Renal cortex interstitium (tissue), 15 donors: ENCODE measurements at places on chromosomes 4 and X. TPM values are rescaled to one million over a fixed set of nuclear protein-coding genes. Genes with fewer than 3 reads are reported as not detected.

GRCh38 chr4:87975466-87975865, at the start of gene SPP1:
TSS of gene SPP1 (plus strand) at chr4:87975714. CDS start at chr4:87976896, 1,182 bp downstream.
- DNase-seq, result no peak

DNA sequence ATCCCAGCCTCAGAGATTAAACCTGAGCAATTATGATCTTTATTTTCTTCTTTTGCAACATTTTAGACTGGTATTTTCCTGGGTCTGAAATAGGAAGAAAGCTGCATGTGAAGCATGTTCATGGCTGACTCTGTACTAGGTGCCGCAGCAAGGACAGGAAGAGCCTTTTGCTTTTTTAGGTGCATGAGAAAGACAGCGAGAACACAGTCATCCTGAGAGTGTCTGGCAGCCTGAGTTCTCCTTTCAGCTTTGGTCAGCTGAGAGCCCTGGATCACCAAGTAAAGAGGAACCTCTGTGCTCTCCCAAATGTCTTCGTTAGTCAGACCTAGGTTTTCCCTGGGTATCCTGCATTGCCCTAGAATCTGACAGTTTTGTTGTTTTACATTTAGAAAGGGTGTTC, 29.8 kb downstream of the FAM149A start:
- DNase-seq, result no peak

DNA sequence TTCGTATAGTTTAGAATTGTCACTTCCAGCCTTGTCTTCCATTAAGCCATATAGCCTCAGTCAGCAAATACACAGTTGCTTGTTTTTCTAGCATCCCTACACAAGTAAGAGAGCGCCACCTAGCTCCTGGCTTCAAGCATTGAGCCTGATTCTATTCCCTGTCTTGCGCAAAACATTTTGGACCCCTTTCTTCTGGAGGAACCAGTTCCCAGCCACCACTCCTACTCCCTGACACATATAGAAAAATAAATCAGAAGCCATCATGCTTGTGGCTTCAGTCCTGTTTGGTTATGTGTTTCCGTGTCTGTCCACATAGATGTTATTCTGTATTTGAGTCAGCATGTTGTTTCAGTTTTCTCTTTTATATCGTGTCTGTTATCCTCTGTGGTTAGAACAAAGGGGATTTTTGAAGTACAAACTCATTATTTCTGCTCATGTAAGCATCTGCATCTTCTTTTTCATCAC, 59.9 kb downstream of the GK start:
- peak; percentile 18 for DNase-seq

GRCh38 chr4:185839194-185839712, 27.3 kb upstream of the SORBS2 start:
- peak; percentile 44 for DNase-seq

DNA sequence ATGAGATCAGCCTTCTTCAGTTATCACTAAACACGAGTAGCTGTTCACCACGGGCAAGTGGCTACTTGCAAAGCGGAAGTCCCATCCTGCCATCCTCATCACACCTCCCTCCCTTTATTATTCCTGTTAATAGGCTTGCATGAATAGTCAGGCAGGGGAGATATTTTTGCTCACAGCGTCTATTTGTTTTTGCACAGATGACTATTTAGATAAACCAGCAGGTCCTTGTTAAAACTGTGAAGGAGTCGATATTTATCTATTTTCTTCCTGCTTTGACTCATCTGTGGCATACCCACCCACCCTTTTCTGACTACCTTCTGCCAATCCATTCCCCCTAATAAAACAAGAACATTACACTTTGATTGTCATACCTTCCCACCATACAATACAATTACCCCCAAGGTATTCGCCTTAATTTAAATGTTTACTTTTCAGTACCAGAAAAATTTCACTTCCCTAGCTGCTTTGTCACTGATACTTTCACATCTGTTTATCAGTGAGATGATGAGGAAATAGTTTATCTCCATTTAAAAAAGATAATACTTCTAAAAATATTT, 96.6 kb upstream of the BANK1 start:
- DNase-seq, result no peak

- no peak for DNase-seq
Observed at GRCh38 chrX:153926858-153927671, 1.0 kb upstream of the ARHGAP4 start.

The CT55 gene
- polyA plus RNA-seq, result 0.20 TPM
